ENCODE measurements at places on chromosomes 6 and 20. TPM values are rescaled to one million over a fixed set of nuclear protein-coding genes. Genes with fewer than 3 reads are reported as not detected.
A peak's percentile ranks its signal among the peaks of the same experiment; 100 is the strongest.

SCGN gene
- total RNA-seq, result not detected

- DNase-seq, result no peak
Observed at GRCh38 chr6:19024737-19025136, 637.6 kb downstream of the RNF144B start.

DNA sequence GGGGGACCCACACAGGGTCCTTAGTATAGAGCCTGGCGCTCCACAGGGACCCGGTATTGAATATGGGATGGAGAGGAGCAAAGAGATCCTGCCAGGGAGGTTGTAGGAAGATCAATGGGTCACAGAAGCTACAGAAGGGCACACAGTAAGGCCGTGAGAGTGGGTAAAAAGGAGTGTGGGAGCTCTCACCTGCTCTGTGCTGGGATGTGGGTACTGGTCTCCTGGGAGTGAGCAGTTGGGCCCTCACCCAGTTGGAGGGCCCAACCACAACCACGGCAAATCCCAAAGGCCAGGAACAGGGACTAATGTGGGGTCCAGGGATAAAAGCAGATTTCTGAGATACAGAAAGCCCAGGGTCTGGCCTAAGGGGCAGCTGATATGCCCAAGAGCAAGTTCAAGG lies 73.4 kb upstream of the RNF24 start:
- DNase-seq, result peak; percentile 15

GRCh38 chr6:44725070-44725469 lies 337.6 kb downstream of the CDC5L start:
- no peak for DNase-seq
